NK-92 treated with Interleukin-12 subunit alpha and Interleukin-12 subunit beta, amount 100 ng/mL, for 24 hours (cell line): ENCODE measurements at places on chromosomes 3 and 15.

DNA sequence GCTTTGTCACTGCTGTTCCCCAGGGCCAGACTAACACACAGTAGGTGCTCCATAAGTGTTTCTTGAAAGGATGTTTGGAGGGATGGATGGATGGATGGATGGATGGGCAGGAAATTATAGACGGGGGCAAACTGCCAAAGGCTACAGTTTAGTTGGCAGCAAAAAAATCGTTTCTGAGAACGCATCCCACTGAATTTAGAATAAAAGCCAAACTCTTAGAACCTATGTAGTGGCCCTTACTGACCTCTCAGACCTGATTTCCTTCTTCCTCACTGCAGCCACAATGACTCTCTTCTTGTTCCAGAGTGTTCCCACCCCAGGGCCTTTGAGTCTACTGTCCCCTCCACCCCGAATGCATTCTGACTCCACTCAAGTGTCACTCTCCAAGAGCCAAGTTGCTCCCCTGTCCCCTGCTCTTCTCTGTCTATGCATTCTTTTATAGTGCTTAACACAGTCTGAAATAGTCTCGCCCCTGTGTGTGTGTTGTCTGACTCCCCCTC is 5.2 kb upstream of the GATA2 start:
- no peak for DNase-seq

DNA sequence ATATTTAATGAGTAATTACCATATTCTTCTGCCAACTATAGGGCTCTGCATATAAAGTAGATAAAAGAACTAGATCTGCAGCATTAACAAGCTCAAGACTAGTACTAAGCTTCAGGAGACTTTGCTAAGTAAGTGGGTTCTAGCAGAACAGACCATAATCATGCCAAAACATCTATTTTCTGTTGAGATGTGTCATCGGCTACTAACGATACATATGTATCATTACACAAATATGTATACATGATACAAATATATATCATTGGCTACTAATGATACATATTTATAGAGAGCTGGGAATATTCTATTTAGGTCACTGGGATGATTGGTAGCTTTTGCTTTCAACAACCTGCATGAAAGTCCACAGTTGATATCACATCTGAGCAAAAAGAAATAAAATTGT is 185.8 kb upstream of the DCBLD2 start:
- no peak for DNase-seq

DNA sequence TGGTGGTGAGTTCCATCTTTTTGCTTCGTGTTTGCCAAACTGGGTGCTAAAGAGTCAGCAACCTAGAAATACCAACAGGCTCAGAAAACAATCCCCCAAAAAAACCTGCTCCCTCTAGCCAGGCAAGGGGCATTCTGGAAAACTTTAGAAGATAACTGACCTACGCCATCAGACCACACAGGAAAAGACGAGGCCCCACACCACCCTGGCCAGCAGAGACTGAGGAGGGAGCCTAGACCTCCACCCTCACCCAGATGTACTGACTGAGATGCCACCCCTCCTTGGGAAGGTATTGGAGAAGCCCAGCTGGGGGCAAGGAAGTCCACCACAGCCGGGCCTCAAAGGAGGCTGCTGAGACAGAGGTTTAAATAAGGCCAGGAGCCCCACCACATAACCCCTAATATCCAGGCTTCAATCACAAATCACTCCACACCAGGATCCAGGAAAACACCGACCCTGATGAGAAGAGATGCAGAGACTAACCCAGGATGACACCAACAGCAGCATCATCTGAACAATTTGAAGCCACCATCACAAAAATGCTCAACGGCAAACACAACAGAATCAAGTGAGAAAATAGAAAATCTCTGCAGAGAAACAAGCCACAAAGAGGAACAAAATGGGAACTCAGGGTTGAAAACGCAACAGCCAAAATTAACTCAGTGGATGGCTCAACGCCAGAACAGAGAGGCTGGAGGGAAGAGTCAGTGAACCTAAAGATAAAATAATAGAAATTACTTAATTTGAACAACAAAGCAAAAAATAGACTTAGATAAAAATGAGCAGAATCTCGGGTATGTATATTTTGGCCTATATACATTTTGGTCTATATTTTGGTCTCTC is 61.0 kb downstream of the TPRA1 start:
- no peak for DNase-seq

- DNase-seq, result no peak
Measured at GRCh38 chr15:93068581-93069199, 20.3 kb downstream of the RGMA start.
